ENCODE measurements at places on chromosomes 7 and 10.
A peak's percentile ranks its signal among the peaks of the same experiment; 100 is the strongest.

DNA sequence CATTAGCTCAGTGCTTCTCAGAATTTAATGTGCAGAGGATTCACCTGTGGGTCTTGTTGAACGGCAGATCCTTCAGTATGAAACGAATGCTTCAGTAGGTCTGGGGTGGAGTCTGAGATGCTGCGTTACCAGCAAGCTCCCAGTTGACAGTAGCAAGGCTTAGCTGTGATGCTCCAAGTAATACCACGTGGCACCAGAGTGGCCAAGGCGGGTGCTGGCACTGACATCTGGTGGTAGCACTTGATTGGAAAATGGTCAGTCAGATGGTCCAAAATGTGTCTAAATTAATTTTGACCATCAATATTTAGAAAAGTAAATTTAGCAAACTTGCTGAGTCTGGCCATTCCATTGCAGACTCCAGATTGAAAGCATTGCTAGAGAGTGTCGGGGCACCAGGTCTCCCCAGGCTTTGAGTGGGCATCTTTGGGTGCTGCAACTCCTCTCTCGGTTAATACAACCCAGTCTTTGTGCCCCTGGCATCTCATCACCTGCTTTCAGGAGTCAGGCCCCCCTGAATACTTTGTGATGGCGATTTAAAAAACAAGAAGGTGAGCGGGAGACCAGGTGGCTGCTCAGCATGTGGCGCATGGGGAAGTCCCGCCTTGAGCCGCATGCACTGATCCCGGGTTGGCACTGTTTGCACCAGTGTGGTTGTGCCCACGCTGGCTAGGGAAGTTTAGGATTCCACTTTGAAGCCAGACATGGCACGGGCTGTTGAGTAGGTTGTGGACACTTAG lies 130.1 kb downstream of the NT5C2 start:
- DNase-seq: no peak

DNA sequence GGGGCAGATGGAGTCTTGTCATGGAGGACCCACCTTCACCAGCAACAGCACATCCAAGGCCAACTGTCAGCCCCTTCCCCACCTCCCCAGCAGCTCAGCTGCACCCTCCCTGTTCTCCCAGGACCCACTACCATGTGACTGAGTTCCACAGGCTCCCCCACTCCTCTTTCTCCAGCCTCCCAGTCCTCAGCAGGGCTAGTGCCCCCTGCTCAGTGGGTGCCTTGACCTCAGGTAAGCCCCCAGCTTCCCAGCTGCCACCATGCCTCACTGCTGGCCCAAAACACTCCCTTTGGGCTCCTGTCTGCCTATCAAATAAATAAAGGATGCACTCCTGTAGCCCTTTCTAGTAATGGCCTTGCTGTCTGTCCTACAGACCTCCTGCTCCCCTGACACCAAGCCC lies 174.4 kb downstream of the SLIT1 start:
- DNase-seq: no peak

GRCh38 chr10:49619613-49620012 lies 5.8 kb downstream of the CHAT start:
- DNase-seq: no peak

DNA sequence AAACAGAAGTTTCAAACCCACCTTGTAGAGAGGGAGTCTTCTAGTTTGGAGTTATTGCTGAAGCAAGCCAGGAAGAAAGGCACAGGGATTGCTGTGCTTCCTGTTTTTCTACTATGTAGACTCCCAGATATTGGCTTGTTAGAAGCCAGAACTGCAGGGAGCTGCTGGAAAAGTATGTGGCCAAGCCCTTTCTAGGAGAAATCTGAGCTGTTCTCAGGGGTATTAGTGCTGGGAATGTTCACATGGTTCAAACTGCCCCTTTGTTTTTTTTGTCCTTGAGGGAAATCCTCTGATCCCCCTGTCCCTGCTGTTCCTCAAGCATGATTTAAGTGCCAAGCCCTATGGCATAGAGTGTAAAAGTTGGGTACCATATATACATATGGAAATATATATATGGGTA lies 184.0 kb downstream of the CCDC7 start:
- no peak for DNase-seq

DNA sequence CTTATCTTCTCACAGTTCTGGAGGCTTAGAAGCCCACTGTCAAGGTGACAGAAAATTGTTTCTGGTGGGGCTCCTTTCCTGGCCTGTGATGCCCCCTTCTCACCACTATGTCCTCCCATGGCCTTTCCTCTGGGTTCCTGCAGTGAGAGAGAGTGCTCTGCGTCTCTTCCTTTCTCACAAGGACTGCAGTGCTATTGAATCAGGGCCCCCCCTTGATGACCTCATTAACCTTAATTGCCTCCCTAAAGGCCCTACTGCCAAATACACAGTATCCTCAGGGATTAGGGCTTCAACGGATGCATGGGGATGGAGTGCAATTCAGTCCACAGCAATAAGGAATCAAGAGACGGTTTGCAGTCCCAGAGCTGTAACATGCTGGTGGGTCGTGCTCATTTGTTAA lies 82.0 kb upstream of the GRB10 start:
- DNase-seq: no peak

GRCh38 chr7:128459394-128459878 lies 3.8 kb downstream of the HILPDA start:
- DNase-seq: peak; percentile 59

DNA sequence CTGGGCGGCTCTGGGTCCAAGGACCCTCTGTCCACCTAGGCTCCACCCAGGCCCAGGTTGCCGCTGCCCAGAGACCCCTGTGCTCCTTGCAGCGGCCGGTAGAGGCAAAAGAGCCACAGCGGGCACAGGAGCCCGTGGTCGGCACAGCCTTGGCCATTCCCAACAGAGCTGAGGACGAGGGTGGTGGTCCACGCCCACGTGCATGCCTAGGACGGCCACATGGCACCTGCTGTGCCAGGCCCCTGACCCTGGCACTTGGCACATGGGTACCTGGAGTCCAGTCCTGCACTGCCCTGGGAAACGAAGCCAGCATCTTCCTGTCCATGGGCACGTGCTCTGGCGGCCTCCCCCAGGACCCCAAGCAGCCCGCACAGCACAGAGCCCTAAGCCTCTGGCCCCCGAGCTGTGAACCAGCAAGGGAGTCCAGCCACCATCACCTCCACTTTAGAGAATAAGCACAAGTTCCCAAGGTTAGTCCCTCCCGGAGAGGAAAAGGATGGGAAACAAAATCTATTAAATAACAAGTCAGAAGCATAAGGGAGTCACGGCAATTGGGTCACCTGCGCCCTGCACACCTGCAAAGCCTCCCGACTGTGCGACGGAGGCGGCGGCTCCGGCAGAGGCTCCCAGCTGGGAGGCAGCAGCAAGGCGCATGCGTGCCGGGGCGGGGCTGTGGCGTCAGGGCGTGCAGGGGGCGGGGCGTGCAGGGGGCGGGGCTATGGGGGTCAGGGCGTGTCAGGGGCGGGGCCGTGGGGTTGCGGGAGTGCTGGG lies 59.1 kb downstream of the STK32C start:
- DNase-seq: peak; percentile 4

DNA sequence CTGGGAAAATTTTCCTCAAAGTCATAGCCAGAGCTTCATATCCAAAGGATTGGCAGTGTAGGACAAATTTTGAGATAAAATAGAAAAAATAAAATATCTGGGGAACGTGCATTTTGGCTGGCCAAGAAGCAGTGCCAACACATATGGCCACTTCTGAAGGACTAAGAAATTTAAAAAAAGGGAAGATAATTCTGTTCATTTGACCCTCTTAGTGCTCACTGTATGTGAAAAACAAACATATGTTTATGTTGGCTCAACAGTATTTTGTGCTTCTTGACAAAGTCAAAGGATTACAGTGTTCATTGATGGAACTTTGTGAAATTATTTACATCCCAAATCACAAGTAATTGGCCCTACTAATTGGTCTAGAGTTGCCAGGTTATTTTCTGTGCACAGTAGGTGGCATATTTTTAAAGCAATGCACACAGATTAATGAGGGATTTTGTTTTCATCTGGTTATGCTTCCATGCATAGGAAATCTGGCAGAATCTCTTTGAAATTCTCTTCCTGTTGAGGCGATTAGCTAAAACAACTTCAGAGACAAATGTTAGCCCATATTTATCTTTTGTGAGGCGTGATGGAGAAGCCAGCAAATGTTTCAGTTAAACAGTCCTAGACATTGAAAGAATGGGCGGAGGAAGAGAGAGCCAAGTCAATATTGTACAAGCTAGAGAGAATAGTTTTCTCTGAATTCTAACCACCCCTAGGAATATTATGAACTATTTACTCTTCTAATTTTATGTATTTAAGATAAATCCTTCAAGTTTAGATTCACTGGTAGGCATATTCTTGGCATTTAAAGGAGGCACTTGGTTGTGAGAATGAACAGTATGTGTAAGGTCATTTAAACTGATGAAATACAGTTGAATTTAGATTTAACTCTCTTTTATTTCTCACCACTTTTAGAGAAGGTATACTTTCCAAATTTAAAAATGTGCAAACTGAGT lies 237.7 kb upstream of the MBL2 start:
- DNase-seq: no peak

- no peak for DNase-seq
Observed at GRCh38 chr10:94223702-94224370, 138.9 kb downstream of the NOC3L start.
